ENCODE measurements at places on chromosomes 13 and 19. TPM values are rescaled to one million over a fixed set of nuclear protein-coding genes. Genes with fewer than 3 reads are reported as not detected.

GRCh38 chr19:55333870-55334269 lies 5.8 kb upstream of the KMT5C start:
- no peak overlapping the region for H3K4me3 ChIP-seq
- DNase-seq, result no peak
- no peak overlapping the region for H3K27ac ChIP-seq
- H3K27me3 ChIP-seq, result no peaks in the 10 kb centered on the region

DNA sequence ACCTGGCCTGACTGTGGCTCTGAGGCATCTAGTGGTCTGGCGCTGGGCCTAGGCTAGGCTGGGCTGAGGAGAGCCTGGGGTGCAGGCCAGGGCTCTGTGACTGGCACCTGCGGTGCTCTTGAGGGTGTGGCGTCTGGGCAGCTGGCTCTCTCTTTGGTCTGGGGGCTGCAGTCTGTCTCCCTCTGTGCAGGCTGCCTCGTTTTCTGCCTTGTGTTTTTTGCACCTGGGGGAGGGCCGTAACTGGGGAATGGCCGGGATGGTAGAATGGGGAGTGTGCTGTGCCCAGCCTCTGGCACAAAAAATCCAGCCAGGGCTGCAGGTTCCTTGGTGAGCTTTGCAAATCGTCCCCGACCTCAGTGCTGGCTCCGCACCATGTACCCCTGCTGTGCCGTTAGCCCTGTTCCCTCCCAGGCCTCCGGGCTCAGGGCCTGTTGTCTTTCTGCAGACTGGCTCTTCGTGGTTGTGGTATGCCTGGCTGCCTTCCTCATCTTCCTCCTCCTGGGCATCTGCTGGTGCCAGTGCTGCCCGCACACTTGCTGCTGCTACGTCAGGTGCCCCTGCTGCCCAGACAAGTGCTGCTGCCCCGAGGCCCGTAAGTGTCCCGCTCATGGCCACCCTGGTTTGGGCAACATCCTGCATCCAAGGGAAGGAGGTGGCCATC lies 6.5 kb upstream of the USF2 start:
- DNase-seq, result peak; percentile 75
- no peaks in the 10 kb centered on the region for H3K27me3 ChIP-seq
- peaks cover 4% of the 10 kb centered on the region for H3K36me3 ChIP-seq
- H3K4me3 ChIP-seq, result no peak overlapping the region
- H3K4me1 ChIP-seq, result peaks cover 5% of the 10 kb centered on the region

- H3K27me3 ChIP-seq, result peaks cover 11% of the 10 kb centered on the region
- no peak overlapping the region for H3K27ac ChIP-seq
- no peak for DNase-seq
Measured at GRCh38 chr19:32522967-32523366, 58.0 kb upstream of the PDCD5 start.

DNA sequence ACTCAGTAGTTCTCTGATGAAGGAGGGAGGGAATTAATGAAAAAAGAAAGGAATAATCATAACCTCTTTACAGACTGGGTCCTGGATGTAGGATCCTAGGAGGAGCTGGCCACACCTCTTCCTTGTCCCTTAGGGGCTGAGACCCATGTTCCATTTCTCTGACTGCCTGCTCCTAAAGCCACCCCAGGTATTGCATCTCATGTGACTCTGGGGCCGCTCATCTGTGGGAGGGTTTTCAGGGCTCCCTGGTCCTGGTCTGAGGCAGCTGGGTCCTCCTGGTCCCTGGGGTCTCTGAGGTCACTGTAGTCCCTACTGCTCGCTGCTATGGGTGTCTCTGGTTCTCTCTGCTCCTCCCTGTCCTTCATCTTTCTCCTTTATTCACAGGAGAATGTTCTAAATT lies 2.9 kb downstream of the CEACAM21 start:
- H3K27ac ChIP-seq, result no peak overlapping the region
- no peak overlapping the region for H3K4me3 ChIP-seq
- H3K27me3 ChIP-seq, result peaks cover 17% of the 10 kb centered on the region
- no peaks in the 10 kb centered on the region for H3K4me1 ChIP-seq

Gene SPRY2
- total RNA-seq, result 11.2 TPM

GRCh38 chr19:45670670-45671453 lies 2.8 kb downstream of the GIPR start:
- H3K4me3 ChIP-seq, result peak overlapping the region; percentile 22
- H3K4me1 ChIP-seq, result peaks cover 29% of the 10 kb centered on the region
- no peaks in the 10 kb centered on the region for H3K36me3 ChIP-seq
- DNase-seq, result no peak
- H3K27ac ChIP-seq, result no peak overlapping the region
